ENCODE measurements at places on chromosomes 16 and 17. TPM values are rescaled to one million over a fixed set of nuclear protein-coding genes. Genes with fewer than 3 reads are reported as not detected.

CLEC18B gene
- polyA plus RNA-seq: 1.6 TPM

FLII gene
- 120 TPM for polyA plus RNA-seq

DYNLRB2 gene
- polyA plus RNA-seq: not detected

BTBD17 gene
- 5.3 TPM for polyA plus RNA-seq

DPEP1 gene
- polyA plus RNA-seq: 0.96 TPM

PPM1E gene
- 39.5 TPM for polyA plus RNA-seq

GCGR gene
- polyA plus RNA-seq: not detected

SOX9 gene
- 0.68 TPM for polyA plus RNA-seq

MNT gene
- polyA plus RNA-seq: 11.6 TPM

MAPT gene
- polyA plus RNA-seq: 101 TPM

SPATA22 gene
- not detected for polyA plus RNA-seq

B9D1 gene
- 32.0 TPM for polyA plus RNA-seq

NAT9 gene
- polyA plus RNA-seq: 232 TPM

FA2H gene
- polyA plus RNA-seq: not detected

MT1A gene
- not detected for polyA plus RNA-seq

KRT28 gene
- not detected for polyA plus RNA-seq

RND2 gene
- 43.8 TPM for polyA plus RNA-seq

SP6 gene
- polyA plus RNA-seq: 0.42 TPM

CCDC92B gene
- 1.2 TPM for polyA plus RNA-seq

DNAAF8 gene
- polyA plus RNA-seq: 6.2 TPM

Measured in neural cell (in vitro differentiated cells).